ENCODE measurements at places on chromosomes 12 and 14.

DNA sequence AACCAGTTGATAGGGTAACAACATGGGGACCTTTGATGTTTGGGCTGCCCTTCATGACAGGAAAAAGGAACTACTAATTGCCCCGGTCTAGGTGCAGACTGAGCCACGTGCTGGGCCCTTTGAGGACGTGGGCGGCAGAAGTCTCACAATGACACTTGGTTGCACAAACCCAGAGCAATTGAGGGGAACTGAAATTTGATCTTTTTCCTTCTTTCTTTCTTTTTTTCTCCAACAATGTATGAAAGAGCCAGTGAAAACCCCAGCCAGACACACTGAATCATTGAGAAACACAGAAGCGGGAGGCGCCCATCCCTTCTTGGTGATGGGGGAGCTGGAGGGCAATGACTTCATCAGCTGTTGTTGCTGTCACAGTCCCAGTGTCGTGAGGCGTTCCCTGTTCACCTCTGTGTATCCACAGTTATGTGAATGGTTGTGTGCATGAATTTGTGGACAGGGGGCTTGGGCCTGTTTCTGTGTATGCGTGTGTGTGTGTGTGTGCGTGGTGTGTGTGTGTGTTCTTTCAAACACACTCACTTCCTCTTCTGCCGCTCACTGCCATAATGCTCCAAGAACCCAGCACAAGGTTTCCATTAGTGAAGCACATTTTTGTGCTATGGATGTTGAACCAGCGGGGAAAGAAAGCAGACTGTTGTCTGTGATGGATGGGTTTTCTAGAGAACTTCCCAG is 137.5 kb upstream of the CCND2 start:
- no peak for DNase-seq

DNA sequence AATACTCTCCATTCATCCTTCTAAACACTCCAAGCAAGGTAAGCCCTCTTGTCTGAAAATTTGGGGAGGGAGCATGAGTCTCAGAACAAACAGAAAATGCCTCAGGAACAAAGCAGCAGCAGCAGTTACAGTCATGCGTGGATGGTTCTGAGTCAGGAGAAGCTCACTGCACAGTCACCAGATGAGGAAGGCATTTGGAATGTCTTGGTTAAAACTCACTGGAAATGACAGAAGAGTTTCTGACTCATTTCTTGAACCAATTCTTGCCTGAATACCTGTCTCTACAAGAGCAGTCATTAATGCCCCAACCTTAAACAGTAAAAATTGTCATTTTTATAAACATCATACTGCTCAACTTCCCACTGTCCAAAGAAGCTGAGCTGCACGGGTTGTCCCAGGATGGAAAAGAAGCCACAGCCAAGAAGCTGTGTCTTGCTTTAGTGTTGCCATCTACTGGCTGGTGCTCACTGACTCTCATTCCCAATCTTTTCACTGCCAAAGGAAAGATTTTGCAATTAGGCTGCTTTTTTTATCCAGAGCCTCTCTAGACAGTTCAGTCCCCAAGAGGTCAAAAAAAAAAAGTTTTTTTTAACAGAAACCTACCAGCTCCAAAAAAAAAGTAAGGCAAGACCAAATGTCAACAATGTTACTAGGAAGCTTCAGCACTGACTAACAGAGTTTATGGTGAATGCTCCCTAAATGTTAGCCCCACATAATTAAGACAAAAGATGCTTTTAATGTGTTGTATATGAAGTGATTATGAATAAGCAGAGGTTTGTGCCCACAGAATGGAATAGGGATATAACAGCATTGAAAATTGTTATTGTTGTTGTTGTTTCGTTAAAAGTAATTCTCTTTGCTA is 40.4 kb downstream of the KICS2 start:
- no peak for DNase-seq

- DNase-seq: no peak
Measured at GRCh38 chr12:116455540-116456329, 103.4 kb upstream of the MAP1LC3B2 start.

GRCh38 chr14:75452900-75453816 is 25.3 kb downstream of the JDP2 start:
- no peak for DNase-seq

DNA sequence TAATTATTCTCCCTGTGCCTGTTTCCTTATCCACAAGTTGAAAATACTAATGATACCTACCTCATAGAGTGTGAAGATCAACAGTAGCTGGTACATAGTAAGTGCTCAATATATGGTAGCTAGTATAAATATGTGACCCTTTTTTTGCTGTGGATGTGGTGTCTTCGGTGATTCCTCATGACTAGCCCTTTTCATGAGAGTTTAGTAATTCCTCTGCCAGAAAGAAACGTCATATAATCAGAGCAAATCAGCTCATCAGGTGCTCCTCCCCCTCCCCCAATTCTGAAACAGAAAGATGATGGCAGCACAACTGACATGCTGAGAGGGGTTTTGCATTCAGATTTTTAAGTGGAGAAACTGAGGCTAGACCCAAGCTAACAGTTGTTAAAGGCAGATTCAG is 210.8 kb downstream of the SLC41A2 start:
- no peak for DNase-seq

DNA sequence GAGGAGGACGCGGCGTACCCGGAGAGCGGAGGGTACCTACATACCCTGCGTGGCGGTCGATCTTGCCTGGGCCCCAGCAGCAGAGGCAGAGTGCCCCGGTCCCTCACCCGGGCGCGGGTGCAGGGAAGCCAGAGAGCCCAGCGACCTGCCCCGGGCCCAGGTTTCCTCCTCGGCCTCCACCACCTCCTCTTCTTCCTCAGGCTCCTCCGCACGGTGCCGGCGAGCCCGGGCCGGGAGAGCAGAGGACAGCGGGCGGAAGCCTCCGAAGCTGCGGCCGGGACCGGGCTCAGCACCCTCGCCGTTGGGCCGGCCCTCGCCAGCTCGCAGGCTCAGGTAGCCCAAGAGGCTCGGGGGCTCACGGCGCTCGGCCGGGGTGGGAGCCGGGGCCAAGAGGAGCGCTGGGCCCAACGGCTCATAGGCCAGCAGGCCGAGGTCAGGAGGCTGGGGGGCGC is 6.6 kb downstream of the ZNF219 start:
- DNase-seq: no peak

DNA sequence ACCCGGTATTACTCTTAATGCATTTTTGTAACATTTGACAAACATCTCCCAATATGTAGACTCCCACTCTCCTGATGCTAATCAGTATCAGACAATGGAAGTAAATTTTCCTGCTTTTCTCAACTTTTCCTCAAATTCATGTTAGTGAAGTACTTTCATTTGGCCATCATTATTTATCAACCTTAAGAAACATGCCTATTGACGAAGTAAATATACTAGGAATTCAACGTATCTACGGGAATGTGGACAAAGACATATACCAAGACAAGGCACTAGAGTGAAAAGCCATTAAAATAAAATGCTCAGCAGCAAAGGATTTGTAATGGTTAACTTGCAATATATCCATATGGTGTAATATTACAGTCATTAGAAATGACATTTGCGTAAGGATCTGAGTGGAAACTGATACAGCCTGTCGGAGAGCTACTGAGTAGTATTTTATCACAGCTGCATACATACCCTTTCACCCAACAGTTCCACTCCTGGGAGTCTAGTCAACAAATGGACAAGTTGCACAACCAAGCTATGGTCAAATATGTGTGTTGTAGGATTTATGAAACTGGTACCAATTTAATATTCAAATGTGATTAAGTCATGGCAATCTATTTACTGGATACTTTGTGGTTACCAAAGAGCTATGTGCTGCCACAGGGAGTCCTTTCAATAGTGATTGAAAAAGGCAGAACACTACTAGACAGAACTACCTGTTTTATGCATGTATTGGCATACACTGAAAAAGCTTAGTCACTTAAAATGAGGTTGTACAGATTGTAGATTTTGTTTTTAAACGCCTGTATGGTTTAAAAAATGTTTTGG is 26.5 kb downstream of the NUDT4 start:
- no peak for DNase-seq

- no peak for DNase-seq
Measured at GRCh38 chr12:97886511-97887176, 424.0 kb downstream of the RMST start.

- no peak for DNase-seq
Measured at GRCh38 chr14:99432485-99432884, 48.2 kb downstream of the SETD3 start.

GRCh38 chr12:101322480-101322879 is 42.6 kb downstream of the UTP20 start:
- DNase-seq: no peak

DNA sequence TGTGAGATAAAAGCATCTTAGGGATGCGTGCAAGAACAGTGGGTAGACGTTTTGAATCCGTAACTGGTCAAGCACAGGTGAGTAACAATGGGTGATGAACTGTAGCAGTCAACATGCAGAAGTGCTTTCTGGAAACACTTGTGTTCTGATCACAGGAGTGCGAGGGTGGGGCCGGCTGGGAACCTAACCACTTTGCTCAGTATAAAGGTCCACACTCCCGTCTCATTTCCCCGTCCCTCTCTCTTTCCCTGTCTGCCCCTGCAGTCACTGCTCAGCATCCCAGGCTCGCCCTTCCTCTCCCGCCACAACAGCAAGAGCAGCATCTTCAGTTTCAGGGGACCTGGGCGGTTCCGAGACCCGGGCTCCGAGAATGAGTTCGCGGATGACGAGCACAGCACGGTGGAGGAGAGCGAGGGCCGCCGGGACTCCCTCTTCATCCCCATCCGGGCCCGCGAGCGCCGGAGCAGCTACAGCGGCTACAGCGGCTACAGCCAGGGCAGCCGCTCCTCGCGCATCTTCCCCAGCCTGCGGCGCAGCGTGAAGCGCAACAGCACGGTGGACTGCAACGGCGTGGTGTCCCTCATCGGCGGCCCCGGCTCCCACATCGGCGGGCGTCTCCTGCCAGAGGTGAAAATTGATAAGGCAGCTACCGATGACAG is 127.1 kb downstream of the FIGNL2 start:
- no peak for DNase-seq

DNA sequence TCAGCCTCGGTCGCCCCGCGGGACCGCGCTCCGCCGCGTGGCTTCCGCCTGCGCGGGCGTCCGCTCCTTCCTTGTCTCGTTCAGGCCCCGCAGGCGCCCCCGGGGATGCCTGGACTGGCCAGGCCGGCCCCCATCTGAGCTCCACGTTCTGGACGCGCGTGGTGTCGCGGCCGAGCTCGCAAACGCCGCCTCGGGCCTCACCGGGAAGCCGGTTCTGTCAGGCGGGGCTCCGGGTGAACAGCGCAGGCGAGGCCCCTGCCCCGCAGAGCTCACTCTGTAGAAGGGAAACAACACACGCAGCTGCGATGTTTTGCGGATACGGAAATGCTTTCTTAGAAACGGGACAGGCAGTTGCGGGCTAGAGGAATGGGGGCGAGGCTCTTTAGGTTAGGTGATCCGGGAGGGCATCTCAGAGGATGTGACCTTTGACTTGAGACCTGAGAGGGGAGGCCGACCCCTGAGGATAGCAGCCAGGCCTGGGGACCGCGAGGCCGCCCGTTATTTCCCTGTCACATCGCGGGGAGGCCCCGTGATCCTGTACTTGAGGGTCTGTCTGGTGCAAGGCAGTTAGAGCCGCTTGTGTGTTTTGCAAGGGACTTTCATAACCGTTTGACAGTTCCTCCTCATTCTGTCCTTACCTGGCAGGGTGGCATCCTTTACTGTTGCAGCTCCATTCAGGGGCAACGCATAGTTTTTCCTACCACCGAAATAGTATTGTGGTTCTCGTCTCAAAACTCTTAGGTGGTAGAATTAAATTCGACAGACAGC is 584 bp downstream of the VRK1 start:
- peak; percentile 18 for DNase-seq

DNA sequence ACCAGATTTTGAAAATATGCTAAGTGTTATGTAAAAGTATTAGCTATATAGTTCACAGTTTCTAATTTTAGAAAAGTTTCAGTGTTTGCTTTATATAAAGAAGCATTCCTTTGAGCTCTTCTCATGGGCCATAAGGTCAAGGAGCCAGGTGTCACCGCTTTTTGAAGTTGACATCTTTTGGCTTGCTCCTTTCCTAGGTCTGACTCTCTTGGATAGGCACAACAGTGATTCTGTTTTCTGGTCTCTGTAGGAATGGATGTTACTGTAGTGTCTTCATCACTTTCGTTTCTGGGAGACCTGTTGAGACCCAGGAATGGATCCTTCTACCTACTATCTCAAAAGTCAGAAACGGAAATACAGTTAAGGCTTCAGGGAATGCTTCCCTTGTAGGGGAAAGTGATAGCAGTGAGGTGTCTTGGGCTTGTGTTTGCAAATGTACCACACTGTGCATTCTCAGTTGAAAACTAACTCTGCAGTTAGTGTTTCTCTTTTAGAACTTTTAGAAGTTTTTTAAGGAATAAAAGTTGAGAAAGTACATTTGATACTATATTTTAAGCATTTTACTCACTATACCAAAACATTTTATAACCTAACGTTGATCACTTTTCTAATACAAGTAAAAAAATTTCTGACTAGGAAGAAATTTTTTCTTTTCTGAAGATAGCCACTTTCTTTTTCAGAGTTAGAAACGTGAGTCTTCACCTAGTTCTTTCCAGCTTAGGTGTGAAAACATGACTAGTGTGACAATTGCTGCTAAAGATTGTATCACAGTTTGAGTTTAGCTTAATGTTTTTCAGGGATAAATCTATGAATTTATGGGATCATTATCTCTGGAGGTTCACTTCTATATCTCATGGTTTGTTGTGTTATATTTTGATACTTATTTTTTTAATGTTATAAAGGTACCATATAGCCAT is 20.8 kb downstream of the VRK1 start:
- DNase-seq: no peak

- no peak for DNase-seq
Measured at GRCh38 chr14:59482541-59483331, 1.5 kb downstream of the L3HYPDH start.

DNA sequence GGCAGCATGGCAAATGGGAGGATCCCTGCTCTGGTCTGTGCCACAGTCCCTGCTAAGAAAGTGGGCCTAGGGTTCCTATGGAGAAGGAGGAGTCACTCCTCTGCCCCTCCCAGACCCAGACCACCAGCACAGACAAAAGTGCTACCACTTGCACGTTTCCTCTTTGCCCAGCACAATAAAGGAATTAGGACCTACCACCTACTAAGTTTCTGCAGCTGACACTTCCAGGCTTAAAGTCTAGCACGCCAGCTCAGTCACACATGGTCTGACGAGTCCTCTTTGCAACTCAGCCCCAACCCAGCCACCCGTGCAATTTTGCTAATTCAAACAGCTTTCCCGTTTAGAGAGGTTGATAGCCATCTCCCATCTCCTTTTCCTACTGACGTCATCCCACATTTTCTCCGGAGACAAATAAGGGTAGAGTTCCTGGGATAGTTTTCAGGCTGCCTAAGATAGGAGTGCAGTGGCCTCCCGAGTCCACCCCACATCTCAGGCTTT is 66.2 kb upstream of the PTGR2 start:
- DNase-seq: no peak

DNA sequence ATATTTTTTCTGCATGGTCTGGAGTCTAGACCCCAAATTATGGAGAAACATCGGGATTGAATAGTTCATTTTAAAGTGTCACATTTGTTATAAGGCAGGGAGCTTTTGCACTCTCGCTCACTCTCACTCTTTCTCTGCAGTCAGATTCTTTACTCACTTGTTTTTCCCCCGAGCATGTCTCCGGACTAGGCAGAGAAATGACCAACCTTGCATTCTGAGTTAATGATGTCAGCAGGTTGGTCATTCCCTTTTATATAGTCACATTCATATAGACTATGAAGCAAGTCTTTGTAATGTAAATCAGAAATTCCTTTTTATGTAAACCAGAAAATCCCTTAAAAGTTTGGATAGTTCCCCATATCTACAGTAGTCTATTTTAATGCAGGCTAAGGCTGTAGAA is 4.1 kb downstream of the C12orf75 start:
- no peak for DNase-seq

- DNase-seq: no peak
Measured at GRCh38 chr12:63068857-63069442, 82.1 kb downstream of the AVPR1A start.

GRCh38 chr14:90785876-90786450 is 30.3 kb downstream of the TTC7B start:
- no peak for DNase-seq
